Gastrocnemius medialis (tissue), 4 donors: ENCODE measurements at places on chromosomes 3 and 15. TPM values are rescaled to one million over a fixed set of nuclear protein-coding genes. Genes with fewer than 3 reads are reported as not detected.

The MUC4 gene
- not detected for total RNA-seq

The CCR9 gene
- total RNA-seq = not detected

The LMAN1L gene
- total RNA-seq = not detected

GRCh38 chr3:127153506-127153815, 39.5 kb upstream of the PRR23E start:
- H3K27me3 ChIP-seq = no peaks in the 10 kb centered on the region
- no peak overlapping the region for H3K4me3 ChIP-seq
- no peak for DNase-seq
- no peaks in the 10 kb centered on the region for H3K4me1 ChIP-seq
- no peak overlapping the region for H3K27ac ChIP-seq
- no peaks in the 10 kb centered on the region for H3K36me3 ChIP-seq

DNA sequence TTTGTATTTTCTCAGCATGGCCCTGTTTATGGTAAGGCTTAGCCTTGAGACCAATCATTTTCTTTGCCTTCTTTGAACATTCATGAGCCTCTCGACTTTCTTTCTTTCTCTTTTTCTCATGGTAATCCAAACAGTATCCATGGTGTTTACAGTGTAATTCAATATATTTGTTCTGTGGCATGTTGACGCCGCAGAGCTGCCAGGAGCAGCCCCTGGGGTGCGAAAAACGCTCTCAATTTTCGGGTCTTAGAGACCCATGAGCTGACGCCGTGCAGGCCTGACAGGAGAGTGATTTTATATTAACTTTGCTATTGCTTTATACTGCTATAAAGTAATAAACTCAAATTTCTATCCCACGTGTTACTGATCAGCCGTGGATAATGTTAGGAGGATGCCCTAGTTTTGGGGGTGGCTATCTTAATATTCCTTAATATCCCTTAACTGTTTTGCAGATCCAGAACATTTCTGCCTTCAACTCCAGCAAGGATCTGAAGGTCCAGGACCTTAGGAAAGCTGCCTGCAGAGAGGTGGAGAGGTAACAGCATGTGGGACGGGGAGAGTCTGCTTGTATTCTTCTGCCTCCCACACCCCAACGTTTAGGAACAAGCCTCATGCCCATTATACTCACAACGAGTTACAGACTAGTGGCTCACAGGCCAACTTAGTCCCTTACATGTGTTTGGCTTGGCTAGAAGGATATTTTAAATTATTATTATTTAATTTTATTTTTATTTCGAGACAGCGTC, 29.3 kb upstream of the MYO1E start:
- no peaks in the 10 kb centered on the region for H3K4me1 ChIP-seq
- no peaks in the 10 kb centered on the region for H3K27me3 ChIP-seq
- no peaks in the 10 kb centered on the region for H3K36me3 ChIP-seq
- H3K27ac ChIP-seq = no peak overlapping the region
- DNase-seq = no peak
- H3K4me3 ChIP-seq = no peak overlapping the region

DNA sequence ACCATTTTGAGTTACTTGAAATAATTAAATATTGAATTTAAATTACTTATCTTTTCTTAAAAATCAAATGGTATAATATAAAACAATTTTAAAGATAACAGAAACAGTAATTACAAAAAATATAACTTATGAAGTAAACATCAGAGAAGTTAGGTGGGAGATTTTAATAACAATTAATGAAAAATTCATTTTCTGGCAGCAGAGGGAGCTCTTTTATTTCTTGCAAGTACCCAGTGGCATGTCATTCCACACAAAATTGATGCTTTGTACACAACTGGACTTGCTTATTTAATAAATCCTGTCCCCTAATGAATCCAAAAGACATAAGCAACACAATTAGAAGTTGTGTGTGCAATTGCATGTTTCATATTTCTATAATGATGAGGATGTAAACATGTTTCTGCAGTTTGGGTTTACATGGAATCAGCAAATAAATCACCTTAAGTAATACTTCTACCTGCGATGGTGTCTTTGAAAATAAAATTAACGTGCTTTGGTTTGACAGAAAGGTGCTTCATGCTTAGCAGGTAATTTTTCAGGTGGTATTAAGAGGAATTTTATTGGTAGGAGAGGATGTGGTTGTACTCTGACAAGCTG, 861.3 kb downstream of the ZPLD1 start:
- H3K27ac ChIP-seq = no peak overlapping the region
- H3K27me3 ChIP-seq = no peaks in the 10 kb centered on the region
- no peaks in the 10 kb centered on the region for H3K4me1 ChIP-seq
- H3K4me3 ChIP-seq = no peak overlapping the region

DNA sequence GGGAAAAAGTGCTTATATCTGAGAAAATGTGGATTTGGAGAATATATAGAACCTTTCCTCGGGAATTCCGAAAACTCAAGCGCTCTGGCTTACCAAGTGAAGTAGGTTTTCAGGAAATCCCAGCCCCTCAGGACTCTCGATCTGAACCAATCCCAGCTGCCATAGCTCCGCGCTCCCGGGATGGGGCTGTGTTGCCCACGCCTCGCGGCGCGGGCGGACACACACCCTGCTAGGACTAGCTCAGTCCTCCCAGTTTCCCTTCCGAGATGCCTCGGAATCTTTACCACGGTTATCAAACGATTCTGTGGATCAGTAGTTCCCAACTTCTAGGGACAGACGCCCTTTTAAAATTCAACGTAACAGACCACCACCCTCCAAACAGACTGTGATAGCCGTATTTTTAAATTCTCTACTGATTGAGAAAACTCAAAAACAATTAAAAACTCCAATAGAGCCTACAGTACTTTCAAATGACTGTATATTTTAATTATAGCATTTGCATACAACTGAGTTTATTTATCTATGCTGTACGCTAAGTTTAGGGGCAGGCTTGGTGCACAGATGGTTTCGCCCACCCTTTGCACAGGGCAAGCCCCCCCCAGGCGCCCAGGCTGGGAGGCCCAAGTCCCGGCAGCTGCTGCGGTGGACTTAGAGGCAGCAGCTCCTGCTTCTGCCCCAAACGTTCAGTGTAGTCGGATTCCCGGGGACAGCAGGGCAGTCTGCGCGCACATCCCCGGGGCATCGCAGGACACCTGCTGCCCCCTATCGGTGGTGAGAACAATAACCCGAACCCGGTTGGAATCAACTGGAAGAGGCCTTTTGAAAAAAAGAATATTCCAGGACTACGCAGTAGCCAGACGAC, 52.3 kb downstream of the CCDC54 start:
- no peaks in the 10 kb centered on the region for H3K27me3 ChIP-seq
- H3K4me3 ChIP-seq = peak overlapping the region; percentile 89
- H3K4me1 ChIP-seq = peaks cover 7% of the 10 kb centered on the region
- DNase-seq = peak; percentile 35

DNA sequence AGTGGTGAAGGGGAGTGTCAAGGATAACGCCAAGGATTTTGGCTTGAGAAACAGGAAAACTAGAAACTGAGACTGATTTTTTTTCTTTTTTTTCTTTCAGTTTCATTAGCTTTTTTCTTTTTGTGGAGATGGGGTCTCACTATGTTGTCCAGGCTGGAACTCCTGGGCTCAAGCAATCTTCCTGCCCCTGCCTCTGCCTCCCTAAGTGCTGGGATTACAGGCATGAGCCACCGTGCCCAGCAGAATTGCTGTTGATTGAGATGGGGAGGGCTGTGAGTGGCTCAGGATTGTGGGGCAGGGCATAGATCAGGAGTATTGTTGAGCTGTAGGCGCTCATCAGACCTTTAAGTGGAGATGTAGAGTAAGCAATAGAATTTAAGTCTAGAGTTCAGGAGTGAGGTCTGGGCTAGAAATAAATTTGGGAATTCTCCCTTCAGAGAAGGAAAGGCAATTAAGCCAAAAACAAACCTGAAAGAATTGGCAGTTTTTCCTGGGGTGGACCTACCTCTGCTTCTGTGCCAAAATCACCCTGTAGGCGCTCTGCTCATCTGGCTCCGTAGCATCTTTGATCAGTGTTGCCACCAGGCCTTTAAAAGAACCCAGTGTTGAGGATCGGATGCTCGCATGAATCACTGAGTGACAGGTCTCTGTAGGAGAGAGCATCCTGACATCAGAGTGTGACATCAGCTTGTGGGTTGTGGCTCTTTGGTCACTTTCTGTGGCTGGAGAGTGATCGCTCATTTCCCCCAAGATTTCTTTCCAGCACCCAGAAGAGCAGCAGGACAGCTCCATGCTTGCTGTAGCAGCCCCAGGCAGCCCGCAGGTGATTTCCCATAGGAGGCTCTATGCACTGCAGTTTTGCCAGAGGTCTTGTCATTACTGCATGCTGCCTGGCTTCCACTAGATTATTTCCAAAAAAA, 15.8 kb downstream of the ABHD17C start:
- no peak overlapping the region for H3K27ac ChIP-seq
- H3K4me3 ChIP-seq = no peak overlapping the region
- no peaks in the 10 kb centered on the region for H3K36me3 ChIP-seq
- no peaks in the 10 kb centered on the region for H3K27me3 ChIP-seq

DNA sequence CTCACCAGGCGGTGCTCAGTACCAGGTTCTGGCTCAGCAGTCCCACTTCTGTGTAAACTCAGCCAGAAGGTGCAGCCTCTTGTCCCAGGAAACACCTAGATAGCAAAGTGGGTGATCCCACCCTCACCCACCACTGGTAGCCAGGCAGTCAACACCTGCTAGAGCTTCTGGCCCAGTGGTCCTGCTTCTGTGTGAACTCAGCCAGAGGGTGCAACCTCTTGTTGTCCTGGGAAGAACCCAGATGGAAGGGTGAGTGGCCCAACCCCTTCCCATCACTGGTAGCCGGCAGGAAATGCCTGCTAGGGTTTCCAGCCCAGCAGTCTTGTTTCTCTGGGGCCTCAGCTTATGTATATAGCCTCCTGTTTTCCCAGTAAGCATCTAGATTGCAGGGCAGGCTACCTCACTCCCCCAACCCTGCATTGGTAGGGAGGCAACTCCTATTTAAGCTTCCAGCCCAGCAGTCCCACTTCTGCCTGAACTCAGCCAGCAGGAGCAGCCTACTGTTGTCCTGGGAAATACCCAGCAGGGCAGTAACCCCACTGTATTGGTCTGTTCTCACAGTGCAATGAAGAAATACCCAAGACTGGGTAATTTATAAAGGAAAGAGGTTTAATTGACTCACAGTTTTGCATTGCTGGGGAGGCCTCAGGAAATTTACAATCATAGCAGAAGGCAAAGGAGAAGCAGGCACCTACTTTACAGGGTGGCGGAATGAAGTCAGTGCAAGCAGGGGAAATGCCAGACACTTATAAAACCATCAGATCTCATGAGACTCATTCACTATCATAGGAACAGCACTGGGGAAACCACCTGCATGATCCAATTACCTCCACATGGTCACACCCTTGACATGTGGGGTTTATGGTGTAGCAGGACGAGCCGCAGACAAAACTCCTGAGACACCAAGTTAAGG, 110.6 kb downstream of the DTWD1 start:
- no peak overlapping the region for H3K27ac ChIP-seq
- H3K27me3 ChIP-seq = no peaks in the 10 kb centered on the region
- no peaks in the 10 kb centered on the region for H3K36me3 ChIP-seq
- H3K4me3 ChIP-seq = no peak overlapping the region

GRCh38 chr15:79434361-79434760, 2.2 kb downstream of the MINAR1 start:
- H3K4me1 ChIP-seq = peaks cover 6% of the 10 kb centered on the region
- no peak for DNase-seq
- H3K27ac ChIP-seq = no peak overlapping the region
- no peak overlapping the region for H3K4me3 ChIP-seq

DNA sequence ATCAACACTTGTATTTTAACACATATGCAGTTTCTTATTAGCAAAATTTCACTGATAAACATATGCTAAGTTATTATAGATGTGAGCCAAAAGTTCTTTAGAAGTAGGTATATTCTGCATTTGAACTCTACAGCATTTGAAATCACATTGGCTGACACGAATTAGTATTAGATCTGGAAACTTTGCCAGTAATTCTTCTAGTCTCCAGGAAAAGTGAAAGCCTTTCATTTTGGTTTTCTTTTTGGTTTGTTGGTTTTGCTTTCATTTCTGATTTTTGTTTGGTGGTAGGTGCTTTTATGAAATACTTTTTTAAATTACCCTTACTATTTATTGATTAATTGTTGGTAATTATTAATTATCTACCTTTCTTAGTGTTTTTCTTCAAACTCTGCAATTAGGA, 72.9 kb downstream of the RBMS3 start:
- H3K4me3 ChIP-seq = no peak overlapping the region
- no peaks in the 10 kb centered on the region for H3K36me3 ChIP-seq
- H3K27ac ChIP-seq = no peak overlapping the region
- DNase-seq = no peak

GRCh38 chr15:94542391-94542790, 311.0 kb downstream of the MCTP2 start:
- no peak overlapping the region for H3K4me3 ChIP-seq
- no peaks in the 10 kb centered on the region for H3K27me3 ChIP-seq
- H3K27ac ChIP-seq = no peak overlapping the region
- no peaks in the 10 kb centered on the region for H3K36me3 ChIP-seq
- DNase-seq = no peak

DNA sequence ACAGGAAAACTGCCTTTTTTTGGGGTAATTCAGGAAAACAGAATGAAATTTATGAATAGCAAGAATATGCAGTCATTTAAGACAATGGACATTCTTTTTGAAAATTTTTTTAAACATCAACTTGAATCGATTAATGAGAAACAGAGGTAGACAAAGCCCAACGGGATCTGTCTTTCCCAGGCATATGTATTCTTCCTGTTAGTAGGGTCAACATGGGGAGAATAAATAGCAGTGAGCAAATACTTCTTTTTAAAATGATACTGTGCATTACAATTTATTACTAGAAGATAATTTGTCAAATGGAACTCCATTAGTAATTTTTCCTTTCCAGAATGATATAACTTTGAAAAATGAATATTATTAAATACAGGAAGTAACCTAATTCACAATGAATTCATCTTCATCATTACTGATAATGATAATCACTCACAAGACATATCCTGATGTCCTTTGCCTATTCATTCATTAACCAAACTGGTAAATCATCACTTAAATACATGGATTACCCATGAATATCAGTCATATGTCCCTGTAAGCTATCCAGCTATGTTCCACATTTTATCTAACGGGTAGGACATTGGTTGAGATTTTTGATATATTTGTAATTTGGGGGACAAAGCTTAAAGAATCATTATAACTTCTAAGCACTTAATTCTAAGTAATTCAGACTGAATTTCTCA, 209.2 kb upstream of the CDIN1 start:
- H3K36me3 ChIP-seq = no peaks in the 10 kb centered on the region
- H3K4me1 ChIP-seq = no peaks in the 10 kb centered on the region
- no peak for DNase-seq
- H3K27ac ChIP-seq = no peak overlapping the region

DNA sequence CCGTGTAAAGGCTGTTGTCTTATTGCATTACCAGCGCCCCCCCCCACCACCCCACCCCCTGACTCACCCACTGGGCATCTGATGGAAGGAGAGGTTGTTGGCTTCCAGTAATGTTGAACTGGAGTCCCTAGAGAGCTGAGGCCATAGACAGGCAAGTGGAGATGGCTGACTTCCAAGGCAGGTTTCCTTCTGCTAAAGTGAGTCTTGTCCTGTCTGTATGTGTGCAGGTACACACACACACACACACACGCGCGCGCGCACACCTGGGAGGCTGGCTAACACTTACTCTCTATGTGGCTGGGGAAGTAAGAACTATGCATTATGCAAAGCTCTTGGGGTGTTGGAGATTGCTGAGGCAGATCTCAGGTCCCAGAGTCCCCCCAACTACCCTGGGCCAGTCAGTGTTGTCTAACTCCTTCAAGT, 1.6 kb upstream of the KY start:
- peaks cover 38% of the 10 kb centered on the region for H3K4me1 ChIP-seq
- no peak for DNase-seq
- H3K4me3 ChIP-seq = no peak overlapping the region
- H3K27me3 ChIP-seq = no peaks in the 10 kb centered on the region
- H3K27ac ChIP-seq = peak overlapping the region; percentile 87

- no peak overlapping the region for H3K27ac ChIP-seq
- H3K27me3 ChIP-seq = no peaks in the 10 kb centered on the region
- no peak overlapping the region for H3K4me3 ChIP-seq
Observed at GRCh38 chr3:167967257-167968036, 128.3 kb downstream of the GOLIM4 start.
